ENCODE measurements at places on chromosomes 7 and 10. TPM values are rescaled to one million over a fixed set of nuclear protein-coding genes. Genes with fewer than 3 reads are reported as not detected.
A peak's percentile ranks its signal among the peaks of the same experiment; 100 is the strongest.

- DNase-seq = no peak
These were observed 1.5 kb downstream of the FAM131B start for GRCh38 chr7:143360788-143361551.

DNA sequence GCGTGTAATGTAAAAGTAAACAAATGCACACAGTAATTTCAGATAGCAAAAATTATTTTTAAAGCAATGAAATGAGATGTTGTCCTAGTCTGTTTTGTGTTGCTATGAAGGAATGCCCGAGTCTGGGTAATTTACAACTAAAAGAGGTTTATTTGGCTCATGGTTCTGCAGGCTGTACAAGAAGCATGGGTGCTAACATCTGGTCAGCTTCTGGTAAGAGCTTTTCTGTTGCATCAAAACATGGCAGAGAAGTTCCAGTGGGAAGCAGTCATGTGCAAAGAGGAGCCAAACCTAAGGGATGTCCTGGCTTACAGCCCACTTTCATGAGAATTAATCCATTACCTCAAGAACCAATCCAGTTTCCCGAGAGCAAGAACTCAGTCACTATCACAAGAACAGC, 62.9 kb upstream of the MNX1 start:
- no peak for DNase-seq

DNA sequence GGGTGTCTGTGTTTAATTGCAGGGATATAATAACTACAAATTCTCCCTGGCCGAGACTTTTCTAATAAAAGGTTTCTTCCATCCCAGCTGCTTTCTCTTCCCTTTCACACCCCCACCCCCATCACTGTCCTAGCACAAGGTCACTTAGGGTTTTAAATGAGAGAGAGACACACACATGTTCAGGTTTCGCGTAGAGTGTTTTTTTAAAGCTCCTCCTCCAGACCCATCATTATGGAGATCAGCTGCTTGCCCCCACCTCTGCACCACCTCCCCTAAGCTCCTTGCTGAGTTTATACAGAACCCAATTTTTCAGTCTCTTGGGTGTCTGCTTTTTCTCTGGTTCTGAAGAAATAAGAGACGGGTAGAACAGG, 18.6 kb downstream of the LRMDA start:
- DNase-seq = no peak

DNA sequence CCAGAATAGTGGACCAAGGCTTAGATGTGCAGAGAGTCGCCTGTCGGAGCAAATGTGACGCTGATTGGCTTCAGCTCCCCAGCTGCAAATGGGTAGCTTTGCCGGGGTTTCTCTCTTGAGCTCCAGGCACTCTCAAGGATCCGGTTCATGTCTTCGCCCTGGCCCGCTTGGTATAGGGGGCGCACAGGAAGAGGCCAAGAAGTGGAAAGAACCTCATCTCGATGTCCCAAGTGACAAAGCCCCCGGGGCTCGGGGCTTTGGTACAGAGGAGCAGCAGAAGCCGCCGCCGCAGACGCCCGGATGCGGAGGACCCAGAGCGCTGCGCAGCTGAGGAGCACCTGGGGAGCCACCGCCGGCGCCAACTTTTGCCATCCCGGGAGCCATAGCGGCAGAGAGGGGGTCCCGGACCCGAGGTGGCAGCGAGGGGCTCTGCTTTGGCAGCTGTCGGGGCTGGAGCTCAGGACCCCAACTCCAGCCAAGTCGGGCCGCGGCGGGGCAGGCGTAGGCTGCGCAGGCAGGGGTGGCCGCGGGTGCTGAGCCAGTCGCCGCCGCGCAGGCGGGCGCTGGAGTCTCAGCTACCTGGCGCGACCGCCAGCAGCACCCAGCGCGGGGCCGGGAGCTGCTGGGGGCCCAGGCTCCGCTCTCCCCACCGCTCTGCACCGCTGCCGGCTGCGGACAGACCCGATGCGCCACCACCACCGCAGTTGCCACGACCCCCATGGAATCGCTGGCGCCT, 466.6 kb downstream of the XPNPEP1 start:
- no peak for DNase-seq

DNA sequence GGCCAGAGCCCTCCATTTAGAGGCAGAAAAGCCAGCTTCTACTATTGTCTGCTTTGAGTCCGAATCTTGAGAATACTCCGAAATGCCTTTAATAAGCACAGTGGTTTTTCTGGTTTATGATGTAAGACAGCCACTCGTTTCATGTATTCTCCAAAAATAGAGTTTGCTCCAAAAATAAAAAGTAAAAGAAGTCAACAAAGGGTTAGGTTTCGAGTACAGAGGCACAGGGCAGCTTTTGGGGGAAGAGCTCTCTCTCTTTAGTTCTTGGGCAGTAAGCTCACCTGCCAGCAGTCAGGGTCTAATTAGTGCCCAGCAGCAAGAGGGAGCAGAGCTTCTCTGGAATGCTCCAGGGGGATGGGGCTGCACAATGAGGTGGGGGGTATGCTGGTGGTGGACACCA, 20.2 kb downstream of the CREB3L2 start:
- no peak for DNase-seq

- no peak for DNase-seq
These were observed 112.7 kb upstream of the KIAA1217 start for GRCh38 chr10:24096281-24096680.

DNA sequence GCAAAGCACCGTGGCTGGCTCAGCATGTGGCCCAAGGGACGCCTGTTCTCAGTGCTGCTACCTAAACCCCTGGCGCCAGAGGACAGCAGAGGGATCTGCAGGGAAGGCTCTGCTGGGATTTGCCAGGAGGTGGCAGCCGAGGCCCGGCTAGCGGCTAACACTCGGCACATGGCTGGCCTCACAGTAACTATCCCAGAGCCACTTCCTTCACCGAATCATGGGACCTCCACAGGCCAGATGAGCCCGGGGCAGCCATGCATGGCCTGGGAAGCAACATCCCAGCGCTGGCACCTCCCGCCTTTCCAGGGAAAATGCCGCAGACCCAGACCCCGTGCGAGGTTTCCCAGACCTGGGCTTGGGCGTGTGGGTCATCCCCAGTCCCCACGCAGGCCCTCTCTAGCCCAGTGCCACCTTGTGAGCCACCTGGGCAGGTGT, 36.4 kb downstream of the DPYSL4 start:
- DNase-seq = peak; percentile 78

GRCh38 chr7:158494162-158494586, 93.4 kb downstream of the PTPRN2 start:
- no peak for DNase-seq

DNA sequence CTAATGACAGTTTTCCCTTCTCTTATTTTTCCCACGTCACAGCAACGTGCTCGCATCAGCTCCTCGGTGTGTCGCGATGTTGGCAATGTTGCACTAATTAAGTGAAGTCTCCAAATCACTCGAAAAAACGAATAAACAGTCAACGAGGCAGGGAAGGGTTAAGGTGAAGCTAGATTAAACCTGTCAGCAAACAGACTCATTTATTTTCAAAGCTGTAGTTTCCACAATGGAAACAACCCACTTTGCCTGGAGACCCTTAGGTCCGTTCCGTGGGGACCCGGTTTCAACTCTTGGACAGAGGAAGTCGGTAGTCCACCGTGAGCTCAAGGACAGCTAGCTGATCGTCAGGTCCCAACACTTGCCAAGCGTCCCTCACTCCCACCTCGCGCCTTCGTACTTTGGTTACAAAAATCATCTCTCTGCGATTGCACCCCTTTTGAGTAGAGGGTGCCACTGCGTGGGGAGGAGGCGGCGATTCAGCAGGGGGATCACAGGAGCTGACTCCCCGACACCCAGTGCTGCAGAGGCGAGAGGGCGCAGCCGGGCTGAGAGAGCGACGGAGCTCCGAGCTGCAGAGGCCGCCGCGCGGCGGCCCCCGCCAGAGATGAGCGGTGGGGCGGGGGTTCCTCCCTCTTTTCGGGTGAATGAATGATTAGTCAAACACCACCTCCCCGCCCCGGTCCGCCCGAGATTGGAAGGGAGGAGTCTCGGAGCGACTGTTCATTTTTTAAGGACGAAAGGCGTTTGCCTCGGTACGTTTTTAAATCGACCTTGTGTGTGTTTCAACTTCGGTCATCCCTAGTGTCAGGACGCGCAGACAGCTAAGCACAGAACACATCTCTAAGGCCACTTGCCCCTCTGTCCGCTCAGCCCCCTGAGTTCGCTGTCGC, 1.3 kb upstream of the BMPER start:
- DNase-seq = no peak

DNA sequence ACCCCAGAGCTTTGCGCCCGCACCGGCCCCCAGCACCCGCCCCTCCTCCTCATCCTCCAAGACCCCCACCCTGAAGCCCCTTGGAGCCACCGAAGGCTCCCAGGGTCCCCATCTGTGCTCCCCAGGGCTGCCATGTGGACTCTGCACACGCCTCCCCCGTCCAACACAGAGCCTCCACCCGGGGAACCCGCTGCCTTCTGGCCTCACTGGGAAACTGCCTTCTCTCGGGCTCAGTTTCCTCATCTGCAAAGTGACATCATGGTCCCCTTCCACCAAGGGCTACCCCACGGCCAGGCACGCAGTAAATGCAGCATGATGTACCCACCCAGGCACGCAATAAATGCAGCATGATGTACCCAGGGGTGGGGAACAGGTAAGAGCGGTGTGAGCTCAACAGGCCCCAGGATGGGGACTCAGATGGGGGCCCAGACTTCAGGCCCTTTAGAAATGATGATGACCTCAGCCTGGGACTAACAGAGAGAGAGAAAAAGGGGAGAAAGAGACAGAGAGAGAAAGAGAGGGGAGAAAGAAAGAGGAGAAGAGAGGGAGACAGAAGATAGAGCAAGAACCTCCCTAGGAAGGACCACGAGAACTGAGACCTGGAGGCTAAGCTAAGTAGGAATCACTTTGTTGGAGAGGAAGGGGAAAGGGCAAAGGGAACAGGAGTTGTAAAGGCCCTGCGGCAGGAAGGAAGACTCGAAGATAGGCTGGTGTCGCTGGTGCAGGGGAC, 2.5 kb upstream of the MICALL2 start:
- DNase-seq = no peak

- no peak for DNase-seq
These were observed 1.3 kb downstream of the CTTNBP2 start for GRCh38 chr7:117871778-117872538.

DNA sequence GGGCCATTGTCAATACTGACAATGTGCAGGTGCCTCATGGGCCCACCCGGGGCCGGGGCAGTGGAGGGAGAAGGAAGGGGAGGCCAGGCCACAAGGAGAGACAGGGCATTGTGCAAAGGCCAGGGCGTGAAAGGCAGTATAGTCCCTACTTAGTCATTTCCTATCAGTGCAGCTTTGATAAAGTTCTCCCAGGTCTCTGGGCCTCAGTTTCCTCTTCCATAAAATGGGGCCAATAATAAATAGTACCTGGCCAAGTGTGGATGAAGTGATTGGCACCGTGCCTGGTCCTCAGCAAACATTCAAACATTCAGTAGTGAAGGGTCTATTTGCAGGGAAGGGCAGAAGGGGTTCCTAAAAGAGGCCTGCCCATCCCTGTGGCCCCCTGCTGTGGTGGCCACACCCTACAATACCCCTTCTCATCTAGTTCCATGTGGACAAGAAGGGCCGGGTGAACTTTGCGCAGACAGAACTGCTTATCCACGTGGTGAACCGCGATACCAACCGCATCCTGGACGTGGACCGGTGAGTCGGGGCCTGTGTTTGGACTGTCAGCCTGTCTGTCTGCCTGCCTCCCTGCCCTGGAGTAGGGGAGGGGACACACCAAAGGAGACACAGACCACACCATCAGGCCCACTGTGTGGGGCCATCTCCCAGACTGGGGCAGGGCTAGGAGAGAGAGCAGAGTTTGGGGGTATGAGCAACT, 36.9 kb upstream of the VSIR start:
- DNase-seq = no peak

- DNase-seq = no peak
These were observed 82.5 kb upstream of the CREB5 start for GRCh38 chr7:28329661-28330363.

DNA sequence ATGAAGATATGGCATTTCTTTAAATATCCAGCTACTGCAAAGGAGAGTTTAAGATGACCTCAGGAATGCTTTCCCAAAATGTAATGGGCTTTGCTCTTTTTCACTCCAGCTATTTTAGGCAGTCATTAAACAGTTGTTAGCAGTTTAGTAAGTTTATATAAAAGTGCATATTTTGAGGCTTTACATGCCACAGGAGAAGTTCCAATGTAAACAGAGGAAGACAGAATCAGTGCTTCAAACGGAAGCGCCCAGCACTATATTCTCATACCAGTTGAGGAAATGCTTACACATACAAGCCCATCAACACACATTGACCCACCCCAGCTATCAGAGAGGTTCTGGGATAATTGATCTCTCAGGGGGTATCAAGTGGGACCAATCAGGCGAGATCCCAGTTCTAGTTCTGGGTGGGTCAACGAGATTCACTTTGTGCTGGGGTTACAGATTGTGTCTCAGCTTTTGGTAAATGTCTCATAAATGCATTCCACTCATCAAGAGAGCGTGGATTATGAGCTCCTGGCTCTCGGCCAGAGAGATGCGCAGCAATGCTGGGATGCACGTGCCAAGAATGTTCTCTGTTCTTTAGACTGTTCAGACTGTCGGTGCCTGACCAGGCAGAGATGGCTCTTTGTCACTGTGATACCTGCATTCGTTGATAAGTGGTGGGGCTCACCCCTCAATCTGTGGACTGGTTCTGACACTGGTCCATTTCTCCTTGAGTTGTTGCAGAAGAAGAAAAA, 55.0 kb downstream of the CACNB2 start:
- DNase-seq = no peak

- no peak for DNase-seq
These were observed 275.3 kb downstream of the DNAJB6 start for GRCh38 chr7:157612009-157612663.

GRCh38 chr10:93074597-93075368, 1.1 kb downstream of the CYP26A1 start:
- peak; percentile 8 for DNase-seq

Gene CCDC6
- total RNA-seq = 57.6 TPM

Gene PARD3
- total RNA-seq = 39.6 TPM
